ENCODE measurements at places on chromosomes 3 and 15. TPM values are rescaled to one million over a fixed set of nuclear protein-coding genes. Genes with fewer than 3 reads are reported as not detected.

Gene TMCO5A
- not detected for total RNA-seq

Gene TADA3
- 24.7 TPM for total RNA-seq

Gene RTP1
- total RNA-seq: not detected

Gene RTP4
- 2.1 TPM for total RNA-seq

Gene UROC1
- total RNA-seq: under 0.01 TPM

Gene A4GNT
- not detected for total RNA-seq

Gene HAPLN3
- total RNA-seq: 102 TPM

Gene XCR1
- not detected for total RNA-seq

Gene TTLL13
- total RNA-seq: not detected

Gene ANKUB1
- total RNA-seq: not detected

Gene UCN2
- 0.11 TPM for total RNA-seq

Gene C2CD4B
- total RNA-seq: 20.8 TPM

Gene CLDN1
- total RNA-seq: under 0.01 TPM

Gene CFAP44
- 0.43 TPM for total RNA-seq

Gene CCDC39
- not detected for total RNA-seq

Gene SLC22A13
- 0.09 TPM for total RNA-seq

Gene TEX264
- 44.6 TPM for total RNA-seq

Gene VEPH1
- total RNA-seq: 0.86 TPM
